ENCODE measurements at places on chromosomes 13 and 19. TPM values are rescaled to one million over a fixed set of nuclear protein-coding genes. Genes with fewer than 3 reads are reported as not detected.

DLEU7 gene
- total RNA-seq = 3.3 TPM

HCN2 gene
- total RNA-seq = 0.24 TPM

ZNF850 gene
- 3.3 TPM for total RNA-seq

CBARP gene
- total RNA-seq = 0.41 TPM

TJP3 gene
- 34.4 TPM for total RNA-seq

METTL21C gene
- total RNA-seq = not detected

OLFM4 gene
- total RNA-seq = not detected

CYP2A7 gene
- total RNA-seq = 0.68 TPM

SPIB gene
- total RNA-seq = 0.12 TPM

CEACAM4 gene
- total RNA-seq = 5.6 TPM

DNA sequence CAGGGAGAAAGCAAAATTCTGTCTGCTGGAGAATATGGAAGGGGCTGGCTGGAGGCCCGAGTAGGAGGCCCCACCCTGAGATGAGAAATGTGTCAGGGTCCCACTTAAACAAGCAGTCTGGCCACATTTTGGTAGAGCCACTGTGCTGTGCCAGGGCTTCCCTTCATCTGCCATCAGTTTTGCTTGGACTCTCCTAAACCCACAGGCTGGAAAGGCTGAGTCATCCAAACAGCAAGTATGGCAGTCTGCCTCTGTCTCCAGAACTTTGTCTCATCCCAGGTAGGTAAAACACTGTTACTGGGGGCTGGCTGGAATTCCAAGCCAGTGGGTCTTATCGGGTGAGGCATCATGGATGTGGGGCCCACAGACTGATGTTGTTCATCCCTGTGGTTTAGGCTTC is 1390.6 kb downstream of the UQCRFS1 start:
- DNase-seq = no peak
- H3K4me3 ChIP-seq = no peak overlapping the region
- no peaks in the 10 kb centered on the region for H3K27me3 ChIP-seq
- no peaks in the 10 kb centered on the region for H3K36me3 ChIP-seq

DNA sequence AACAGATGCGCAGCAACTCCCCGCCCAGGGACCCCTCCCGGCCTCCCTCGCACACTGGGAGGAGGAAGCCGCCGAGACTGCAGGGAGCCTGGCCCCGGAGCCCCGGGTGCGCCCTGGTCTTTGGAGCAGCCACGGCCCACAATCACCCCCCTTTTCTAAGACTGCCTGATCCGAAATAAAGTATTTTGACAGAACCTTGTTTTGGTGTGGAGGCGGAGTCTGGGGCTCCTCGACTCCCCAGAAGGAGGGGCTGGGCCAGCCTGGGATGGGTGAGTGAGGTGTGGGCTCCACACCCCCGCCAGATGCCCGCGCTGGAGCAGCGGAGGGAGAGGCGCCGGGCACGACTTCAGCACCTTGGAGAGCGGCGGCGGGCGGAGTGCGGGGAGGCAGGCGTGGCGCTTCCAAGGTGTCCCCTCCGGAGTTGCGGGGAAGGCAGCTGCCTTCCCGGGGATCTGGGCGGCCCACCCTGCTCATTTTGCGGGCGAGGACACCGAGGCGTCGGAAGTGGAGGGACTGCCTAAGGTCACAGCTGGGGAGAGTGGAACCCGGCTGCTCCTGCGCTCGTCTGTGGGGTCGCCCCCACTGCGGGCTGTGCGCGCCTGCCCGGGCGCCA is 9.4 kb downstream of the SIRT6 start:
- no peak overlapping the region for H3K4me3 ChIP-seq
- H3K27me3 ChIP-seq = peaks cover 12% of the 10 kb centered on the region
- H3K36me3 ChIP-seq = peaks cover 33% of the 10 kb centered on the region
- H3K4me1 ChIP-seq = no peaks in the 10 kb centered on the region
- H3K27ac ChIP-seq = no peak overlapping the region

- H3K27me3 ChIP-seq = peaks cover 100% of the 10 kb centered on the region
- no peak overlapping the region for H3K27ac ChIP-seq
- H3K4me3 ChIP-seq = no peak overlapping the region
- DNase-seq = no peak
- peaks cover 15% of the 10 kb centered on the region for H3K4me1 ChIP-seq
Observed at GRCh38 chr13:27977476-27978300, 8.6 kb upstream of the CDX2 start.

DNA sequence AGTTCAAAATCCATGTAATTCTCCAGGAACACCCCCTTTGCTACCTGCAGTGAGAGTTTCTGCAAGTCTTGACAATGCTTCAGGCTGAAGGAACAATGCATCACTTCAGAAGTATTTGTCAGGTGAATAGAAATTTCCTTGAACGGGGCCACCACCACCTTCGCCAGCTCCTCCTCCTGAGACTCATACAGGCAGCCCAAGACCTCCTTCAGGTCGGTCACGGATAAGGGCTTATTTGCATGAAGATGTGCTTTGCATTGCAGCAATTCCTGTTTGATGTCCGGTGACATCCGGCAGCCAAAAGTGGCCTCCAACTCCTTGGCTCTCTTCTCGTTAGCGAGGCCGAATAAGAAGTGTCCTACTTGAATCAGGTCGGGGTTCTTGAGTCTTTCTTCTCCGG is 8.4 kb downstream of the NLRP7 start:
- no peak overlapping the region for H3K4me3 ChIP-seq
- no peaks in the 10 kb centered on the region for H3K4me1 ChIP-seq
- no peaks in the 10 kb centered on the region for H3K27me3 ChIP-seq

DNA sequence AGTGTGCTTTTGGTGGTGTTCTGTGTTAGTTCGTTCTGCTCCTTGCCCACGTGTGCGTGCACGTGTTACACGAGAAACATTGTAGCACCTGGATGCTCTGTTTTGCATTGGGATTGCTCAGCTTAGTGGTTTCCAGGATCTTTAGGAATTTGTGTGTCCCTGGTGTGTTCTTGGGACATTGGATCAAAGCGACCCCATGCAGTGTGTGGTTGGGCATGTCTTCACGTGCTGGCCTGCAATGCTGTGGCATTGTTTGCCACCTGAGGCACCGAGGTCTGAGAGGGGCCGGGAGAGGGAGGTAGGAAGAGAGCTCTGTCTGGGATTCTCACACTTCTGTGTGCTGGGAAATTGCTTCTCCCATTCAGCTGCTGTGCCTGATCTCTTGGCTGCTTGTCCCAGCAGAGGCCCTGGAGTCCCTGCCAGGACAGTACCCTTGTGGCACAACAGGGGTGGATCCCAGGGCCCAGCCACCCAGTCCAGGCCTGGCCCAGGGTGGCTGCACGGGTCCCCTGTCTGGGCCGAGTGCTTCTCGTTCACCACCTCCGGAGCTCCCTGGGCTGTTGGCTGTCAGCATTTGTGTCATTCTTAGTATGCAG is 11.3 kb downstream of the PLEKHJ1 start:
- peaks cover 97% of the 10 kb centered on the region for H3K36me3 ChIP-seq
- H3K4me1 ChIP-seq = no peaks in the 10 kb centered on the region
- no peak for DNase-seq
- H3K27me3 ChIP-seq = no peaks in the 10 kb centered on the region

DNA sequence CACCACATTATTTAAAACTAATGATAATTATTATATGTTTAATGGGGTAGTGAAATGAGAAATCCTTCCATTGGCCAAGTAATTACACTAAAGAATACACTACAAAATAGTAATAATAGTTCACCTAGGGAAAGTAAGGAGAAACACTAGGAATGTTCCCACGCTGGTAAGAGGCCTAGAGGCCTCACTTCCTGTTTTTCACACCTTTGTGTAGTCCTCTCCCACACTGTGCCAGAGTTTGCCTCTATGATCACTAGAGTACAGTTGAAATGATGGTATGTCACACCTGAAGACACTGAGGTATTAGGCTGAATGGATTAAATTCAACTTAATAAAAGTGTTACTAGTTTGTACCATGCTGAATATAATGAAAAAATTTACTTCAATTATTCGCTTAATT is 1348.0 kb upstream of the ATXN8OS start:
- no peak overlapping the region for H3K27ac ChIP-seq
- DNase-seq = no peak
- H3K4me3 ChIP-seq = no peak overlapping the region
- no peaks in the 10 kb centered on the region for H3K36me3 ChIP-seq

- DNase-seq = no peak
- no peaks in the 10 kb centered on the region for H3K4me1 ChIP-seq
- H3K27ac ChIP-seq = no peak overlapping the region
- no peak overlapping the region for H3K4me3 ChIP-seq
Observed at GRCh38 chr13:33694546-33694945, 123.4 kb upstream of the RFC3 start.

GRCh38 chr13:24365191-24365590 is 55.8 kb downstream of the C1QTNF9 start:
- DNase-seq = no peak
- no peaks in the 10 kb centered on the region for H3K36me3 ChIP-seq
- no peaks in the 10 kb centered on the region for H3K27me3 ChIP-seq
- H3K4me3 ChIP-seq = no peak overlapping the region

- H3K4me1 ChIP-seq = no peaks in the 10 kb centered on the region
- H3K36me3 ChIP-seq = no peaks in the 10 kb centered on the region
- H3K27me3 ChIP-seq = no peaks in the 10 kb centered on the region
- no peak overlapping the region for H3K4me3 ChIP-seq
Observed at GRCh38 chr13:25980255-25980654, 71.6 kb downstream of the SHISA2 start.

DNA sequence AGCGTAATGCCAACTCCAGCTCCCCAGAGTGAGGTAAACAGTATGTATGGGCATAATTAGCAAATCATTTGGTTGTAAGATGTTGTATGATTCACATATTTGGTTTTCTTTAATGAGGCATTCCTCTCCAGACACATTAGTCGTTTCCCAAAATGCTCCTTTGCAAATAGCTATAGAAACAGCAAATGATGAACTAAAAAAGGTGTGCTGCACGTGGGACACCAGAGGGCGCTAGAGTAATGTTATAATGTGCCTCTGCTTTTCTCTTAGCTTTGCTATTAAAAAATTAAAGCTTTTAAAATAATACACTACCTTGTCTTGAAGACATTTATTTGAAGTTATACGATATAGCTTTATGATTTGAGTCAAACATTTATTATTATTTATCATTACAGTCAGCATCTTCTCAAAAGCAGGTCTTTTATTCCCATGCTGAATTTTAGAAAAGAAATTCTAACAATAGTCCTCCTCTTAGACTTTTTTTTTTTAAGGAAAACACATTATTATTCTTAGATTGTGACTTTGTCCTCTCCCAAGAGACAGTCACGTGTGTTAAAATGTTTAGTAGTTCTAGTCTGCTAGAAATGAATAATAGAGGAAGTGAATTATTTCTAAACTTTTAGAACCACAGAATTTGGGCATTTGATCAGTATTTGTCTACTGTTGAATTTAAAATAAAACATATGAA is 121.6 kb upstream of the FRY start:
- no peak overlapping the region for H3K4me3 ChIP-seq
- DNase-seq = no peak
- peaks cover 28% of the 10 kb centered on the region for H3K4me1 ChIP-seq
- H3K27me3 ChIP-seq = no peaks in the 10 kb centered on the region

GRCh38 chr13:109783815-109784589 is 2.4 kb downstream of the IRS2 start:
- peaks cover 60% of the 10 kb centered on the region for H3K4me1 ChIP-seq
- peaks cover 35% of the 10 kb centered on the region for H3K36me3 ChIP-seq
- peak overlapping the region; percentile 18 for H3K27ac ChIP-seq
- peak; percentile 51 for DNase-seq
- H3K27me3 ChIP-seq = no peaks in the 10 kb centered on the region
- peak overlapping the region; percentile 59 for H3K4me3 ChIP-seq

DNA sequence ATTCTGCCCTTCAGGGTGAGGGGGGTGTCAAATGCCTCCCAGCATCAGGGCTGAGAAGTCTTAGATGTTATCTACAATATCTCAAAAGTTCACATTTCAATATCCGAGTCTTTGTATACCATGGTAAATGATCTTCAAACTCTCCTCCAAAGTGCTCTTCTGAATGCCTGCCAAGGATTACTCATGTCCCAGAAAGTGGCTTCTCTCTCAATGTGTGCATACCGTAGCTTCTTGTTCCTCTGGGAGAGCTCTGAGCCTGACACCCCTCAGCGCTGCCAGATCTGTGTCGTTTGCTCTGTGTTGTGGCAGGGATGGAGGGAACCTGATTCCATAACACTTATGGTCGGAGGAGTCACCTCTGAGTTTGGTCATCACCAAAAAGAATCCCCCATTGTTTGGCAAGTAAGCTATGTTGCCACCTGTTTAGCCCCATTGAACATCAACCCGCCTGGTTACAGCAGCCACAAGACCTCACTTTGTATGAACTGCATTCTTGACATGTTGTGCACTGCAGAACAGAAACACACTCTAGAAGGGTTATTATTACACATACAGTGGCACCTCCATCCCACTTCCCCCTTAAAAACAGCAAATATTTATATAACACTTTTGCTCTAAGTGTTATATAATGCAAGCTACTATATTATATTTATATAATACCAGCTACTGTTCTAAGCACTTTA is 163.1 kb upstream of the MIR17HG start:
- peaks cover 4% of the 10 kb centered on the region for H3K27me3 ChIP-seq
- no peaks in the 10 kb centered on the region for H3K4me1 ChIP-seq
- H3K27ac ChIP-seq = no peak overlapping the region
- no peaks in the 10 kb centered on the region for H3K36me3 ChIP-seq

GRCh38 chr13:32497589-32497988 is 41.0 kb downstream of the N4BP2L2 start:
- DNase-seq = no peak
- no peak overlapping the region for H3K4me3 ChIP-seq
- no peaks in the 10 kb centered on the region for H3K27me3 ChIP-seq
- H3K27ac ChIP-seq = no peak overlapping the region
- H3K4me1 ChIP-seq = peaks cover 8% of the 10 kb centered on the region

DNA sequence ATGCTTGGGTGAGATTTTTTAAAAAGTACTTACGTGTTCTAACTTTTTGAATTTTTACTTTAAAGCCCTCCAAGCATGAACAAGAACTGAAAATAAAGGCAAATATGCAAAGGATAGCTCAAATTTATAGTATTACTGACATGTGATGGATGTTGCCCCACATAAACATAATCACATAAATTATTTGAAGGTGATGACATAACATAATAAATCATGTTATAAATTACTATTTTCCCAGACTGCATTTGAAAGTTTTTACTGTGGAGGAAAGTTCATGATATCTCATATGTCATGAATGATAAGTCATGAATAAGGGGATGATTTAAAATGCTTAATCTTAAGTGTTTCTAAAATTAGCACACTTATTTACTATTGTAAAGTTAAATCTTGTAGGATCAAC is 705.7 kb upstream of the SLITRK1 start:
- H3K36me3 ChIP-seq = no peaks in the 10 kb centered on the region
- no peak overlapping the region for H3K4me3 ChIP-seq
- no peaks in the 10 kb centered on the region for H3K4me1 ChIP-seq
- no peak for DNase-seq

DNA sequence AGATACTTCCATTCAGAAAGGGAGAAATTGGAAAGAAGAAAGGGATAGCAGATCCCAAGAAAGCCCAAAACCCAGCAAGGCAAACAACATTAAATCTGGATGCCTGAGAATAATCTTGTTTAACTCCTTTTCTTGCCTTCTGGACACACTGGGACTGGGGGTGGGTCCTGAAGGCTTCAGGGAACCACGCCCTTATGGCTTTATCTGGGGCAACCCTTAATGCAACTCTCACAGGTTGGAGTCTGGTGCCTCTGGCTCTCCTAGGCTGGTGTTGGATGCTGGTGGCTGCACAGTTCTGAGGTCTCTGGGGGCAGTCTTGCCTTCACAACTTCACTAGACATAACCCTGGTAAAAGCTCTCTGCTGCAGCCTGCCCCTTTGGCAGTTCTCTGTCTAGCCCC is 27.9 kb downstream of the PAN3 start:
- H3K4me1 ChIP-seq = peaks cover 8% of the 10 kb centered on the region
- no peak overlapping the region for H3K27ac ChIP-seq
- no peak overlapping the region for H3K4me3 ChIP-seq
- DNase-seq = no peak
- no peaks in the 10 kb centered on the region for H3K36me3 ChIP-seq

GRCh38 chr13:85771856-85772255 is 27.4 kb downstream of the SLITRK6 start:
- DNase-seq = no peak
- H3K36me3 ChIP-seq = no peaks in the 10 kb centered on the region
- no peak overlapping the region for H3K4me3 ChIP-seq
- no peaks in the 10 kb centered on the region for H3K4me1 ChIP-seq
- no peaks in the 10 kb centered on the region for H3K27me3 ChIP-seq
